Thoracic aorta (tissue), 2 donors: ENCODE measurements at places on chromosomes 7 and 10. TPM values are rescaled to one million over a fixed set of nuclear protein-coding genes. Genes with fewer than 3 reads are reported as not detected.

The AGR2 gene
- total RNA-seq = 25.2 TPM

The MGAM2 gene
- total RNA-seq = 0.54 TPM

The FASTK gene
- 59.0 TPM for total RNA-seq

The DYNC1I1 gene
- total RNA-seq = 69.1 TPM

The ABCC2 gene
- total RNA-seq = 0.71 TPM

The CCDC172 gene
- total RNA-seq = not detected

The TTYH3 gene
- total RNA-seq = 58.6 TPM

The SUN3 gene
- not detected for total RNA-seq

The CCL26 gene
- total RNA-seq = not detected

The CYP2E1 gene
- 2.9 TPM for total RNA-seq

The DNAH11 gene
- 16.2 TPM for total RNA-seq

The PALD1 gene
- total RNA-seq = 19.7 TPM

The OR6V1 gene
- not detected for total RNA-seq

The SLC13A1 gene
- total RNA-seq = not detected

The AKR1C3 gene
- total RNA-seq = 77.4 TPM

The NODAL gene
- total RNA-seq = not detected

The SORCS1 gene
- 0.27 TPM for total RNA-seq

The BLNK gene
- total RNA-seq = 1.3 TPM

The TAS2R41 gene
- 2.5 TPM for total RNA-seq

The CALN1 gene
- total RNA-seq = not detected

The PRKAG2 gene
- total RNA-seq = 78.5 TPM

The VSTM2A gene
- not detected for total RNA-seq

The MKX gene
- total RNA-seq = 2.7 TPM

The OPN4 gene
- not detected for total RNA-seq

The ZDHHC6 gene
- total RNA-seq = 23.6 TPM

The CACNA2D1 gene
- total RNA-seq = 44.7 TPM

The LRRC17 gene
- 24.6 TPM for total RNA-seq

The EEPD1 gene
- total RNA-seq = 14.6 TPM

The FAM131B gene
- total RNA-seq = 2.3 TPM
